ENCODE measurements at places on chromosomes 3 and 15.

DNA sequence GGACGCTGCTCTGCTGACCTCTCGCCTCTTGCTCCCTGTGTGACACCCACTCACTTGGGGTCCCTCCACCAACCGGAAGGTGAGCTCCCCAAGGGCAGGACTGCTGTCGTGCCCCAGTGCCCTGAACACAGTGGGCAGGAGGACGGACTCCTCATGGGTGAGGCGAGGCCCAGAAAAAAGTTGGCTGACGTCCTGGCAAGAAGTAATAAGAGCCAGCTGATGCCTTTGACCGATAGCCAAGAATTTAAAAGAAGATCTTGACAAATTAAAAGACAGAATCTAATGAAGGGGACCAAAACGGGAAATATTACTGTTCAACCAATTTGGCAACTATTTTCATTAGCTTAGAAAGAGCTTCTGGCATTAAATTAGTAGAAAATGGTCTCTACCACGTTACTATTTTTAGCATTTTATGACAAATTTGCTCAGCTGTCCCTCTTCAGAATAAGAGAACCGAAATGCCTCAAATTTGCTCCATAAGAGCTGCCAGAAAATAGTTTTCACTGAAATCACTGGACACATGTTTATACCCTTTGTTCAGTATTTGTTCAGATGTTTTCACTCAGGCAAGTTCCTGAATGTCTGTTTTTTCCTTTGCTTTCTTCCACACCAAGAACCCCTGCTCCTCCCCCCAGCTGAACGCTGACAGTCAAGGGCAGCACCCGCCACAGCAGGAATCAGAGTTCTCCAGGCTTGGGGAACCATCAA lies 60.5 kb downstream of the XXYLT1 start:
- no peak for DNase-seq

DNA sequence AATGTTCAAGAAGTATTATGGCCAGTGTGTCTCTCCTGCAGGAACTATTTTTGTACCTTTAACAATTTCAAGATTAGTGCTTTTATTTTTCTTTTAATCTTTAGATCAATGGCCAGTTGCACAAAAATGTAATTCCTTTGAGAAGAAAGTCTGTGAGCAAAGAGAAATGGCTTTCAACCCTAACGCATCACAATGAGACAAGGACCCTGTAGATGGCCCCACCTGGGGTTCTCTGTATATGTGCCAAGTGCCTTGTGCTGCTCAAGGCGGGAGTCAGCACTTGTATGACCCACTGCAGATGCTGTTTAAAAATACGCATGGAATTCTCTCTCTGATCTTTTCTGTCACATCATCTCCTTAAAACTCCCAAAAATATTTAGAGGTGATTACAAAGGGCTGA lies 453.4 kb downstream of the OCA2 start:
- no peak for DNase-seq

- no peak for DNase-seq
Measured at GRCh38 chr3:169007145-169007544, 656.4 kb downstream of the MECOM start.

DNA sequence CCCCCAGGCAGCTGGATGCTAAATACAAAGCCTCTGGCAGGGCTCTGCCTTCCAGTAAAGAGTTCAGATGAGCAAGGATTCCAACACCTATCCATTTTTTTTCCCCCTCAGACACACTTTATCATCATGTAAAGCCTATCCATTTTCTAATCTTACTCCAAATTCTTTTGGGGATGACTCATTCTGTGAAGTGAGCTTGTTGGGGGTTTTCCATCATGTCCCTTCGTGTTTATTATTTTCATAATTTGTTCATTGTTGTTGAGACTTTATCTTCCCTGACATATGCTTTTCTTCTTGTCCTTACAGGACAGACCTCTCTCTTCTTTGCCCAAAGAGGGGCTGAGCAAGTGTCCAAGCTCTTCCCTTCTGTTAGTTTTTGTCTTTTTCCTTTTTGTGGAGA lies 34.7 kb upstream of the SH3BP5 start:
- DNase-seq = no peak

- no peak for DNase-seq
Measured at GRCh38 chr15:33278816-33279612, 31.8 kb upstream of the RYR3 start.

- DNase-seq = no peak
Measured at GRCh38 chr3:185757176-185757575, 67.7 kb downstream of the IGF2BP2 start.

GRCh38 chr3:35505181-35505580 lies 134.1 kb upstream of the ARPP21 start:
- DNase-seq = no peak

DNA sequence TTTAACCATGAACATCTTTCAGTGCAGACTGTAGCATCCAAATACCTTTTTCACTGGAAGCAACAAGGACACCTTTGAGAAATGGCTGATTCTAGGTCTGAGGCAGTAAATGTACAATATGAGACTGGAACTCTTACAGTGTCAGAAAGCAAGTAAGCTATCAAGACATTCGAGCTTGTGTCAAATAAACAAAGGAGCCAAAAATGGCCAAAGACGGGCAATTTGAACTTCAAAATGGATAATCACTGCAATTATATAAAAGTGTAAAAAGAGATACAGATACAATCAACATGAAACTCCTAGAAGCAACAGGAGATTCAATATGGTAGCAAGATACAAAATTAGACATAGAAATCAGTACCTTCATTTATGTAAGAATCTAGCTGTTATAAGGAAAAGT lies 138.5 kb upstream of the CCDC54 start:
- no peak for DNase-seq

Measured in stimulated activated CD8-positive, alpha-beta memory T cell treated with anti-CD3 and anti-CD28 coated beads, Interleukin-7, amount 100 ng/mL, for 1 hour (primary cell).